AG09319 (cell line): ENCODE measurements at places on chromosomes 2 and 18.

- no peak for DNase-seq
Measured at GRCh38 chr2:159476329-159476728, 140.0 kb downstream of the BAZ2B start.

GRCh38 chr18:45487581-45487980 lies 127.7 kb upstream of the SLC14A2 start:
- no peak for DNase-seq

DNA sequence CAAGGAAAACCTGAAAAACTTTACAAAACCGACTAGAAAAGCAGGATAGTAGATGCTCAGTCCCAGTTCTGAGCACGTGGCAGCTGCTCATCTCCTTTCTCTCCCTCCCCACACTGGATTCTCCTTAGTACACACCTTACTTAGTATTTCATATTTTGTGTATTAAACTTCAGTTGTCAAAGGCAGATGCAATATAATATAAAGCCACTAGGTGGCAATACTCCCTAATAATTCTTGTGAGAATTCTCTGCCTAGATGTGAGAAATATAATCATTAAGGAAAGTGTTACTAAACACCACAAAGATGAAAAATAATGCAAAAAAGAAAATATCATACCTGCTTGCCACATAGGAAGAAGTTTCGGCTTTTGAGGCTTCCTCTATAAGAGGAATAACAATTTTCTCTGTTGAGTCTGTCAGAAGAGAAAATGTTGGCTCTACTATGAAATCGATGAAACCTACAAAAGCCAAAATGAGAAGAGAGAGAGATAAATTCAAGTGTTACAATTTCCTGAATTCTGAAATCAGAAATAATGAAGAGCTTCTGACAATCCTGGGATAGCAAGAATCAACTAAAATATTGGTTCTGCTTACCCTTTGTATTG lies 200.6 kb downstream of the PPP1R1C start:
- no peak for DNase-seq

DNA sequence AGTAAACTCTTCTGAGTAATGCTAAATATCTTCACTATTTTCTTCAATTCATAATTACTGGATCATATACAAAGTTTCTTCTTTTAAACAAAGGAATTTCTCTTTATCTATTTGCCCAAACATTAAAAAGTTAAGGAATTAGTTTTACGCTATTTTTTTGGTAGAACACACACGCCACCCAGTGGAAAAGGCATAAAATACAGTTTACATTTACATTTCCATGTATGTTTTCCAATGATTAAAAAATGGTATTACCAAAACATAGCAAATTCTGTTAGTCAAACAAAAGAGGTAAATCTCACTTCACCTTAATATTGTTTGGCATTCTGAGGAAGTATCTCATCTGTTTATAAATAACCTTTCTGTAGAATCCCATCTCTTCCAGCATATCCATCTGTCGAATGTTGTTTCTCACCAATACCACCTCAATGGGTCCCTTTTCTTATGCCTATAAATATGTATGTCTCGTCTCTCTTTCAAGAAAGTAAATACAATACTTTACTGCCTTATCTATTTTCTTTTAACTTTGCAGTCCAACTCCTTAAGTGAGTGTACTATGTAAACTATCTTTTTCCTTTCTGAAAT lies 7.2 kb downstream of the BOLL start:
- DNase-seq: peak; percentile 8

GRCh38 chr2:140288726-140289125 lies 1508.5 kb upstream of the NXPH2 start:
- no peak for DNase-seq

GRCh38 chr2:6446938-6447608 lies 418.6 kb downstream of the CMPK2 start:
- no peak for DNase-seq

DNA sequence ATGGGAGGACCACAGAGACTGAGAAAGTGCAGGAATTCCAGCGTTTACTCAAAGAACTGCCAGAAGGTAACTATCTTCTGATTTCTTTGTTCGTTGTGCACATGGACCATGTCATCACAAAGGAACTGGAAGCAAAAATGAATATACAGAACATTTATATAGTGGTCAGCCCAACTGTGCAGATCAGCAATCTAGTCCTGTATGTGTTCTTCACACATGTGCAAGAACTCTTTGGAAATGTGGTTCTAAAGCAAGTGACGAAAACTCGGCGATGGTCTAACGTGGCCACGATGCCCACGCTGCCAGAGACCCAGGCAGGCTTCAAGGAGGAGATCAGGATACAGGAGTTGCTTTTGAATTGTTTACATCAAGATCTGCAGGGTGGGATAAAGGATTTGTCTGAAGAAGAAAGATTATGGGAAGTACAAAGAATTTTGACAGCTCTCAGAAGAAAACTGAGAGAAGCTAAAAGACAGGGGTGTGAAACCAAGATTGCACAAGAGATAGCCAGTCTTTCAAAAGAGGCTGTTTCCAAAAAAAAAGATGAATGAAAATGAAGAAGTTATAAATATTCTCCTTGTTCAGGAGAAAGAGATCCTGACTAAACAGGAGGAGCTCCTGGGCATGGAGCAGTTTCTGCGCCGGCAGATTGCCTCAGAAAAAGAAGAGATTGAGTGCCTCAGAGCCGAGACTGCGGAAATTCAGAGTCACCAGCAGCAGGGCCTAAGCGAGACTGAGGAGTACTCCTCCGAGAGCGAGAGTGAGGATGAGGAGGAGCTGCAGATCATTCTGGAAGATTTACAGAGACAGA lies 8.3 kb upstream of the CHST10 start:
- no peak for DNase-seq

DNA sequence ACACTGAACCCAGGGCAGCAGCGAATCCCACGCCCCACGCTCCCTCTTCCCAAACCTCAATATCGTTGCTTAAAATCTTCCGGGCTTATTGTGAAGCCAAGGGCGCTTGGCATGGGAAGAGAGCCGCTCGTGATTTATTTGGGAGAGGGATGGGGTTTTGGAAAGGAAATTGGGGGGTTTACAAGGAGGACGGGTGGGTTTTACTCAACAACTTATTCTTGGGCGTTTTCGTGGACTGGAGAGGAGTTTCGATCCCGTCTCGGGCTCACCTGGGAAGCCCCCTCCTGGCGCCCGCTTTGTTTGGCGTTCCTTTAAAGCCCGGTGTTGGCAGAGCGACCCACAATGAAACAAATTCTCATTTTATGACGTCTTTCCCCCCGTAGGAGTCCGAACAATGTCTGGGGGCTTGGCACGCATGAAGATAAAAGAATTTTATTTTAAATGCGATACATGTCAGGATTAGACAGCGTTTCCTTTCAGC lies 135.3 kb downstream of the INSIG2 start:
- no peak for DNase-seq
